ENCODE measurements at places on chromosomes 7 and 10.
A peak's percentile ranks its signal among the peaks of the same experiment; 100 is the strongest.

DNA sequence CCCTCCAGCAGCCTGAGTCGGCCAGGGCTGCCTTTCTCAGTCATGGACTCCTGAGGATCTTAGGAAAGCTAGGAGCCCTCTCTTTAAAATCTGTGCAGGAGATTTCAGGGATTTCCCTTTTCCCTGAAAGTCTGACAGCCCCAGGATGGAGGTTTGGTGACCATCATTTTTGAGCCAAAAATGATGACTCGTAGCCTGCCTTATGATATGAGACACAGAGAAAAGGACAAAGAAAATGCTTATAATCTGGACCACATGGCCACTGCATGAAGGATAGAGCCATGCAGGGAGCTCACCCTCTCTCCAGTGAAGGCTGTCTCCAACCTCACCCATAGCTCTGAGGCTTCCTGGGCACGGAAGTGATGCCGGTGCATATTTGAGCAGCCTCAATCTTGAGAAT is 106.6 kb upstream of the CHST15 start:
- DNase-seq: no peak

DNA sequence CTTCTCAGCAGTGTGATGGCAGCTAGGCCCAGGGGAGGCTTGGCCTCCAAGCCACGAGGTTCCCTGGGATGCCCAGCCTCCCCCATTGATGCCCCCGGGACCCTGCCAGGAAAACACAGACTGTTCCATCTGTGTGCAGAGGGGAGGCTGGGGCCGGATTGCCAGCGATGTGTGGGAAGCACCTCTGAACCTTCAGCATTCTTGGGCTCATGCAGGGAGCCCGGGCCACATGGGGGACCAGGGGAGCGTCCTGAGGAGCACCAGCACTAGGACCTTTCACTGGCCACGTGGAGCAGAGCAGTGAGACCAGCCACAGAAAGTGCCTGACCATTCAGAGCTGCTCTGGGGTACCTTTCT is 2.6 kb downstream of the IMPDH1 start:
- no peak for DNase-seq

DNA sequence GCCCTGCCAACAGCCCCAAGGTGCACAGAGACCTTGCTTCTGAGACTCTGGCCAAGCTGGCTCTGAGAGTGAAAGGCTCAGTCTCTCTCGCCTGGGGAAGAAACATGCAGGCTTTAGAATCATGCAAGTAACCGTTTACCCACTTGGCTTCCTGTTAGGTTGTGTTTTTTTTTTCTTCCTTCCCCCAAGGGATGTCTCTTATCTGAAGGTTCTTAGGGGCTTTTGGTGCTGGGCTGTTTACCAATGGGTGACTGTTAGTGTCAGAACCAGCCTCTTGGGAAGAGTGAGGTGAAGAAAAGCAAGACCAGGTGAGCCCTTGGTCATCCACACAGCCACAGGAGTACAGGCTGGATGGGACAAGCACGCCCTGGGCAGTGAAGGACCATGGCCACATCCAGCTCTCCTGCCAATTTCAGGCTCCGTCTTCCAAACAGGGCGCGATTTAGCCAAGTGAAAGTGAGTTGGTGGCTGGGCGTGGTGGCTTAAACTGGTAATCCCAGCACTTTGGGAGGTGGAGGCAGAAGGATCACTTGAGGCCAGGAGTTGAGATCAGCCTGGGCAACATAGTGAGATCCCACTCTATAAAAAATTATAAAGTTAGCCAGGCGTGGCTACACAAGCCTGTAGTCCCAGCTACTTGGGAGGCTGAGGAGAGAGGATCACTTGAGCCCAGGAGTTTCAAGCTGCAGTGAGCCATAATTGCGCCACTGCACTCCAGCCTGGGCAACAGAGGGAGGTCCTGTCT is 76.3 kb upstream of the CUX1 start:
- DNase-seq: no peak

GRCh38 chr10:47336387-47337134 is 11.6 kb upstream of the RBP3 start:
- no peak for DNase-seq

GRCh38 chr10:116882639-116883038 is 33.3 kb downstream of the ENO4 start:
- DNase-seq: no peak

DNA sequence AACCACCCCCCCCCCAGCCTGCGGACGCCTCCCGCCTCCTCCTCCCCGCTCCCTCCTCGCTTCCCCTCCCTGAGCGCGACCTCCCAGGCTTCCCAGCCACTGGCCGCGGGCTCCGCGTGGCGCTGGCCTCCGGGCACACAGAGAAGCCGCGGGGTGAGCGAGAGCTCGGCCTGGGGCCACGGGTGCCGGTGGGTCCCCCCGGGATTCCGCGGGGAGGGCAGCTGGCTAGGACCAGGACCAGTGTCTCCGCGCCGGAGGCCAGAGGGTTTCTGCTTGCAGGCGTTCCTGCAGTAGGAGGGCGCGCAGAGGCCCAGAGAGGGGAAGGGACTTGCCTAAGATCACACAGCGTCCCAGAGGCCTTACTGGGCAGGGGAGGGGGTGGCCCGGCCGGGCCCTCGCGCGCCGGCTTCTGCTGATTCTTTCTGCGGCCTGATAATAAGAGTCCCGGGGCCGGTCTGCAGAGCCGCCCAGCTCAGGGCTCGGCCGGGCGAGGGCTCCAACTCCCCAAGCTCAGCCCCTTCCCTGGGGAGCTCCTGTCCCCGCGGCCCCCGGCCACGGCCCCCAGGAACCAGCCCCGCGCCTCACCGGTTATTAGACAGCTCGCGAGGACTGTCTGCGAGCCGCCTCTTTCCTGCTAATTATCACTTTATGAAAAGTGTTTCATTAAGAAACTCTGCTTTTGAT is 10.1 kb downstream of the UNCX start:
- no peak for DNase-seq

GRCh38 chr10:29535012-29535777 is 99.6 kb downstream of the SVIL start:
- DNase-seq: no peak

GRCh38 chr7:16732828-16733227 is 20.7 kb upstream of the TSPAN13 start:
- DNase-seq: no peak

DNA sequence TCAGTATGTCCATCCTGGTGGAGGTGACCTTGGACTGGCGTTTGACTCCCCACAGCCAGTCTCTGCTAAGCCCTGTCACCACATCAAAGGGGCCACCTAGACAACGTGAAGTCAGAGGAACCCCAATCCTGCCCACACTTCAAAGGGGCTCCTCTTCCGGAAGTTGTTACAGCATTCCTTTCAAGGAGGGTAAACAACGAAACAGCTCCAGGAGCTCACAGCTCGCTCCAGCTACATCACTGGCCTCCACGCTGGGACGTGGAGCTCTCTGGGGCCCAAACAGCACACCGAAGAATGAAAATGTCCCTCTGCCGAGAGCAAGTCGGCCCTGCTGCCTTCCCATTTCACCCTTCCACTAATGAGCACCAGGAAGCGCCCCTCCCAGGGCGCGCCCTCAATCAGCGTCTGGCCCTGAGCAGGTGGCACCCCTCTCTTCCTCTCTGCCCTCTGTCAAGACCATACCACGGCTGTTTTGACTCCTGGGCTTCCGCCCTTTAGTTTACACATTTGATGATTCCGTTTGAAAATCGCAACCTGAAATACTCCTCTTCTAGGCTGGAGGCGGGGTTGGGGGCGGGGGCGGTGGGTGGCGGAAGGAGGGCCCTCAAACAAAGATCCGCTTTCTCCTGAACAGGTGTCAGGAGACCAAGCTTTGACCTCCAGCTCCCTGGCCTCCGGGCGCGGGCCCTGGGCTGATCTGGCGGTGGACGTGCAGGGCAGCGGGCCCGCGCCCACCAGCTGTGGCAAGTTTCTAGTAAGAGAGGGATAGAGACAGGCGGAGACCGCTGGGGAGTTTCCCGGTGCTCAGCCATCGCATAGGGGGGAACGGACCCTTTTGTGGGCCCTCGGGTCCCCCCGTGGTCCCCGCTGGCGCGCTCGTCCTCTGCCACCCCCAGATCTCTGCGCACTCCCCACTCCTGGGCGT is 53.1 kb upstream of the KDM7A start:
- peak; percentile 35 for DNase-seq

DNA sequence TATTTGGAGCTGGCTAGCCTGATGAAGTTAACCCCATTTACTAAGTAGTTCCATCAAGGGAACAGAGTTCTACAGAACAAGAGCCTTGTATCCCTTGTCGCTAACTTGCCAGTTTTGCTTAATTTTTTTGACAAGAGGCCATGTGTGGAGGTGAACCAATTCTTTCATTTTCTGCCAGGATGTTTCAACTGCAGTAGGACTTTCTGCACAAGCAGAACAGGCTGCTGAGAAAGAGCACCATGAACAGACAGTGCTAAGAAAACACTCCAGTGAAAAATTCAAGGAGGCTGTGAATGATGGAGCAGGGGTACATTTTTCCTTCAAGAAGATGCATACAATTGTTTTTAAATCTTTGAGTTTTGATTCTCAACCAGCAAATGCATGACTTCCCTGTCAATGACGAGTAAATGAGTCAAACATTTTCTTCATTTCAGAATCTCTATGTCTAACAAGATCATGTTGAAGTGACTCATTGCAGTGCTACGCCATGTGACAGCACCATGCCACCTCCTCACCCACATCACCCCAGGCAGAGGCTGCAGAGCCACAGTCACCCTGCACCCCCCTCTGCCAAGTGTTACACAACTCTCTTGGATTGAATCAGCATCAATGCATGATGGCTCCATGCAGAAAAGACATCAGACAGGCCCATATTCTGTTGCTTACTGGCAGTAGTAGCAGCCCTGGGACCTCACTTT is 193.1 kb downstream of the COBL start:
- peak; percentile 64 for DNase-seq

DNA sequence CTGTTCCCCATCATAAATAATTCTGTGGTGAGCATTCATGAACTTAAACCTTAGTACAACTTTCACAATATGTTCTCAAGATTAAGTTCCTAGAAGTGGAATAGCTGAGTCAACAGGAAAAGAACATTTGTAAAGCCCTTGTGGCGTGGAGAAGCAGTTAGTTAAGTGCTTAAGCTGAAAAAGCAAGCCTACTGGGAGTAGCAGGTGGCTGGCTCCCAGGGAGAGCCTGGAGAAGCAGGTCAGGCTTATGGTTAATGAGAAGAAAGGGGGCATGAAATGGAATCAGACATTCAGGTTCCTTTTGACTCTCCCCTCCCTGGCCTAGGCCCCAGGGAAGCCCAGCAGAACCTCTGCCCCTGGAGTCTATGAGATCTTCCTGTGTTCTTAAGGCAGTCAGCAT is 35.3 kb downstream of the VSTM4 start:
- no peak for DNase-seq

DNA sequence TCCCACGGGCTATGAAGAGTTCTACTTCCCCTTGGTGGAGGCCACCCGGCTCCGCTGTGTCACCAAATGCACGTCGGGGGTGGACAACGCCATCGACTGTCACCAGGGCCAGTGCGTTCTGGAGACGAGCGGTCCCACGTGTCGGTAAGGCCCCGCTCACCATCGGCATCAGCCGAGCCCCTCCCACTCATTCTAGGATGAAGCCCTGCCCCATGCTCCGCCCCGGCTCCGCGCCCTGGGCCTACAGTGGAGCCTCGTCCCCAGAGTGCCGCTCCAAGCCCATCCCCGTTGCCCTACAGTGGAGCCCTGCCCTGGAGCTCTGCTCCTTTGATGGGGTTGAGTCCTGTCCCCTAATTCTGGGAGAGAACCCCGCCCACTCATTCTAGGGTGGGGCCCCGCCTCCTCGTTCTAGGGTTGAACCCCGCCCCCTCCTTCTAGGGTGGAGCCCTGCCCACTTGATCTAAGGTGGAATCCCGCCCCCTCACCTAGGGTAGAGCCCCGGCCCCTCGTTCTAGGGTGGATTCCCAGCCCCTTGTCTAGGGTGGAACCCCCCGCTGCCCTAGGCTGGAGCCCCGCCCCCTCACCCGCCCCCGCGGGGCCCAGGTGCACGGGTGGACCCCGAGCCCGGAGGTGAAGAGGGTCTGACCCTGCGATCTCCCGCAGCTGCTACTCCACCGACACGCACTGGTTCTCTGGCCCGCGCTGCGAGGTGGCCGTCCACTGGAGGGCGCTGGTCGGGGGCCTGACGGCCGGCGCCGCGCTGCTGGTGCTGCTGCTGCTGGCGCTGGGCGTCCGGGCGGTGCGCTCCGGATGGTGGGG is 3.4 kb upstream of the MUC12 start:
- DNase-seq: peak; percentile 51

- no peak for DNase-seq
Measured at GRCh38 chr7:123865517-123866117, 20.6 kb downstream of the HYAL4 start.

DNA sequence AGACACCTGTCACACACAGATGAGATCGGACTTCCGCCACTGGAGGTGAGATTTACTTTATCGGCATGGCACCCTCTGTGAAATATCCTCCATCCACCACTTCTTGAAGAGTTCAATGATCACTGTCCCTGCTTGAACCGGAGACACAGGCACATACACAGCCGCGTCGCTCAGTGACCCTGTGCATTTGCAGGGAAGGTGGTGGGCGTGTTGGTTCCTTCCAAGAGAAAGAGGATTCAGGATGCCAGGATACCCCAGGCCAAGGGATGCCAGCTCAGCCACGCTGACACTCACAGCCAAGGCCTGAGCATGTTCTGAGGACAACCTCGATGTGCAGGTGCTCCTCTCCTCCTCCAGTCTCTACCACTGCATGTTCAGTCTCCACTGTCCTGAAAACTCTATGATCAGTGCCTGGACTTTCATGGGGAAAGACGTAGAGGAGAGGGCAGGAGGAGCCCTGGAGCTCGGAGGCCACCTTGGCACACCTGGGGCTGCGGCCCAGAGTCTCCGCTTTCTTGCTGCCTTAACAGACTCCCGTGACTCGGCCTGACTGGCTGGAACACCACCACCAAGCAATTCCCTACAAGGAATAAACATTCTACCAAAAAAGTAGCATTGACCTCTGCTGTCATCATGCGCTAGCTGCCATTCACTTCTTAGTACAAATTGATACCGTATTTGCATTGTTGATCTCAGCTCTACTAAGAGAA is 115.2 kb downstream of the TCERG1L start:
- no peak for DNase-seq

DNA sequence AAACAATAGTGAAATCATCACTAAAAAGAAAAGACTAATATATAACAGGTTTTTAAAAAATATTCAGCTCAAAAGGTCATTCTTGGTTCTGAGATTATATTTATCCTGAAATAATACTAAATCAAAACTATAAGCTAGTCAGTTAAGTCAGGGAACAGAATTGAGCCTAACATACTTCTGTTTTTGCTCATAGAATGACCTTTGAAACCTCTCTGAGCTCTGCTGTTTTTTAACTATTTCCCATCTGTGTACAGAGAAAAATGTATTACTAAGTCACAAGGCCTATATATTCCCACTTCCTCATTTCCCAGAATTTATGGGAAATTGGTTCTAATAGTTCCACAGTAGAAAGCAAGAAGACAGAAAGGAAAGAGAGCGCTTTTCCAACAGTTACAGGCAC is 346.8 kb upstream of the ETV1 start:
- no peak for DNase-seq

GRCh38 chr7:33707427-33707826 is 197.9 kb upstream of the BMPER start:
- DNase-seq: no peak

- no peak for DNase-seq
Measured at GRCh38 chr10:22133749-22134624, 83.8 kb downstream of the EBLN1 start.

Measured in activated CD4-positive, alpha-beta T cell treated with anti-CD3 and anti-CD28 coated beads, Interleukin-2, amount 50 U/mL, for 24 hours (primary cell).